Breast epithelium (tissue), 4 donors: ENCODE measurements at places on chromosomes 11 and 22. TPM values are rescaled to one million over a fixed set of nuclear protein-coding genes. Genes with fewer than 3 reads are reported as not detected.

Gene CALCA
- not detected for total RNA-seq

DNA sequence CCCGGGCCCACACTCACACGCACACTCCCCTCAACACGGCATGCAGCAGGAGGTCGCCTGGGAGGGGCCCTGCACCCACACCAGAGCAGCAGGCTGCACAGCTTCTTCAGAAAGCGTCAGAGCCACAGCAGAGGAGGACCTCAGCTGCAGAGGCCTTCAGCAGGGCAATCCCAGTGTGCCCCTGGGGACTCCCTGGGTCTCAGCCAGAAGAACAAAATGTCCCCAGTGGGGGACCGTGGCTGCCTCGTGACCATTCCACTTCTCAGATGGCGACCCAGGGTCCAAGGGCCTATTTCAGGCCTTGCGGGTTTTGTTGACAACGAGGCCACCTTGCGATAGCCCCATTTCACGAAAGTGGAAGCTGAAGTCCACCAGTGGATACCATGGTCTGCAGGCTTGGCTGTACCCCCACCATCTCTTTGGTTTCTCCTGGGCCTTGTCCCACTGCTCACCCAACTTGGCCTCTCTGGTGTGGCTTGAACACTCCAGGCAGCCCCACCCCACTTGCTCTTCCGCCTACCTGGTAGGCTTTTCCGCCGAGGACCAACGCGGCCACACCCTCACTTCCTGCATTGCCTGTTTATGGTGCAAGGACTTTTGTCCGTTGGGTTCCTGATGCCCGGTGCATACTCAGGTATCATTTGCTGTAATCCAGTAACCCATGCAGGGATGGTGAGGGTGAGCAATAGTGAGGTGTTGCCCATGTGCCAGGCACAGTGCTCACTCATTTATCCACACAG lies 38.1 kb downstream of the MB start:
- DNase-seq = no peak
- H3K4me3 ChIP-seq = no peak overlapping the region
- H3K27me3 ChIP-seq = no peaks in the 10 kb centered on the region
- H3K36me3 ChIP-seq = no peaks in the 10 kb centered on the region
- peaks cover 4% of the 10 kb centered on the region for H3K4me1 ChIP-seq

GRCh38 chr11:78741741-78742140 lies 167.1 kb upstream of the NARS2 start:
- H3K27me3 ChIP-seq = no peaks in the 10 kb centered on the region
- H3K4me1 ChIP-seq = no peaks in the 10 kb centered on the region
- H3K27ac ChIP-seq = no peak overlapping the region

Gene MRGPRX4
- total RNA-seq = not detected

DNA sequence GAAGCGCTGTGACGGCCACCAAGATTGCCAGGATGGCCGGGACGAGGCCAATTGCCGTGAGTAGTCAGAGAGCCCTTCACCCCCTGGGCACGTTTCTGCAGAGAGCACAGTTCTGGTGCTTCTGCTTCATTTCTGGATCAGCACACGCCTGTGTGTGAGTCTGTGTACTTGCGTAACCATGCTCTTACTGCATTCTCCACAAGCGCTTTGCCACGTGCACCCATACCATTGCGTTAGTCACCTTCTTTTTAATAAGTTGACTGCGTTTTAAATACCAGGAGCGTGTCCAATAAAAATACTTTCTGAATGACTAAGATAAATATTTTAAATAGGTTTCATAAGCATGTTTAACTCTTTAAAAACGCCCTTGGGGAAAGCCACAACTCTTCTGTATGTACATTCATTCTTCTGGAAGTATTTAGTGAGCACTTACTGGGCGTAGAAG lies 143.0 kb upstream of the SORL1-AS1 start:
- no peaks in the 10 kb centered on the region for H3K27me3 ChIP-seq
- H3K4me3 ChIP-seq = no peak overlapping the region
- no peaks in the 10 kb centered on the region for H3K36me3 ChIP-seq
- no peak for DNase-seq

Gene MMP27
- 2.1 TPM for total RNA-seq

DNA sequence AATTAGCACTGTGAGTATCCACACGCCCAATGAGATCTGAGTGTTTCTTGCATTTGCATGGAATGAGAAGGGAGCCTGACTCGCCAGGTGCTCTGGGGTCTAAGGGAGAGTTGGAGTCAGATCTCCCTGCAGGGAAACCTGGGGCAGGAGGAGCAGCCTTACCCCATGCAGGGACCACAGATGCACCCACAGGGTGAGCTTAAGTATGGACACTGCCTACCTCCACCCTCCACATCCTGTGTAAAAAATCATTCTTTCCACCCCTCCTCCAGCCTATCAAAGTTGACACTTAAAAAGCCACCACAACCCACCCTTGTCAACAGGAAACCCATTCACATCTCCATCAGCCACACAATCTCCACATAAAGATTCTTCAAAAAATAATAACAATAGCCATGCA lies 67.0 kb upstream of the IGLL5 start:
- no peak for DNase-seq
- no peaks in the 10 kb centered on the region for H3K27me3 ChIP-seq
- no peak overlapping the region for H3K27ac ChIP-seq
- H3K36me3 ChIP-seq = no peaks in the 10 kb centered on the region
